GM03348 (cell line): ENCODE measurements at places on chromosomes 6 and 20.

DNA sequence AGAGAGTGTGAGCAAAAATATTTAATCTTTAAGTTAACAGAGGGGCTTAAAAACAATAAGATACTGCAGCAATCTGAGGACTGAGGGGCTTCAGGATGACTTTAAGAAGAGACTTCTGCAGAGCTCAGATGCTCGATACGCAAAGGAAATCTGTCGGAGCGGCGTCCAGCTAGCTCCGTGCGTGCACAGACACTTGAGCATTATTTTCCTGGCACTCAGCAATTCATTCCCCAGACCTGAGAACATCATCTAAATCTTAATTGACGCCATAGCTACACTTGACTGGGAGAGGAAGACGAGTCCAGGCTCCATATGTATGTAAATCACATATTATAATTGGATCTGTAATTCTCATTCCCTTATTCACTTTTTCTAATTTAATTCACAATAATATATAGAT lies 228.2 kb downstream of the SOD2 start:
- no peak for DNase-seq

GRCh38 chr6:72809746-72810379 lies 188.0 kb downstream of the KCNQ5 start:
- DNase-seq, result peak; percentile 6

DNA sequence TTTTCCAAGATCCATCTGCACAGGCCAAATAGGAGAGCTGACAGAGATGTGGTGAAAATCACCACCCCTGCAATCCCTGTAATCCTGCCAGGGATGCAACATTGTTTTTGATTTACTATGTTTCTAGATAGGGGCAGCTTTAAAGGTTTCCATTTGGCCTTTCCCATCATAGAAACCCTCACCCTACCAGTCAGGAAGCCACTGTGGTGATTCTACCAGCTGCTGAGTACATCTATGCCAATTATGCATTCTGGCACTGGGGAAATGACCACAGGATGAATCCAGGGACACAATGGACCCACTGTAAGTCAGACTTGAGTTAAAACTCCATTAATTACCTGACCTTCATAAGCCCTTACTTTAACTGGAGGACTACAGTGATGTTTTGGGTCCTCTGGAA lies 130.4 kb downstream of the TNFRSF21 start:
- DNase-seq, result no peak

GRCh38 chr6:150596439-150596838 lies 3.2 kb upstream of the PLEKHG1 start:
- DNase-seq, result no peak

DNA sequence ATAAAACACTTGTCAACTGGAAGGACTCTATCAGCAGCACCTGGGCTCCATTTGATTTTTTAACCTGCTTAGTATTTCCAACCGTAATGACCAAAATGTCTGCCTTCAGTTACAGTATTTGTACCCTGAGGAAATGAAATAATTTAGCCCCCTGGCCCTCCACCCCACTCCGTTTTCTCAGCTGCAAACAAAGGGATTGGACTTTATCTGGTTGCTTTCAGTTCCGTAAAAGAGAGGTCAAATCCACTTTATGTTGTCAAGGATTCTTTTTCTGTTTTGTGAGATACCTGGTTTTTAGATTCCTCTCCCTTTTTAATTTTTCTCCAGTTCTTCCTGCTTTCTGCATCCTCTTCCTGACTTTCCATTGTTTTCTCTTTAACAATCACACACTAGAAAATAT lies 64.4 kb upstream of the BMP2 start:
- DNase-seq, result no peak

DNA sequence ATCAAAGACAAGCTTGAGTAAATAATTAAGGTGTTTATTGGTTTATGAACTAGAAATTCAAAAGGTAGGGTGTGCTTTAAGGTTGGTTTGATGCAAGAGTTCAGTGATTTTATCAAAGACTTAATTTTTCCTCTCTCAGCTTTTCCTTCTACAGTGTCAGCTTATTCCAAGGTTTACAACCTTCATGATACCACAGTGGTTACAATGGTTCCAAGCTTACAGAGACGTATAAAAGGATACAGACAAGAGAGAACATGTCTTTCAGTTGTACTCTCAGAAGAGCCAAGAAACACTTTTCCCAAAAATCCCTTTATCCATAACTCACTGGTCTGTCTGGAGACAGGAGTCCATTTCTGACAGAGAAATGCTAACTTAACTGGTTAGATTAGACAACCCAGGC lies 93.5 kb upstream of the LOC128125822 start:
- DNase-seq, result no peak

DNA sequence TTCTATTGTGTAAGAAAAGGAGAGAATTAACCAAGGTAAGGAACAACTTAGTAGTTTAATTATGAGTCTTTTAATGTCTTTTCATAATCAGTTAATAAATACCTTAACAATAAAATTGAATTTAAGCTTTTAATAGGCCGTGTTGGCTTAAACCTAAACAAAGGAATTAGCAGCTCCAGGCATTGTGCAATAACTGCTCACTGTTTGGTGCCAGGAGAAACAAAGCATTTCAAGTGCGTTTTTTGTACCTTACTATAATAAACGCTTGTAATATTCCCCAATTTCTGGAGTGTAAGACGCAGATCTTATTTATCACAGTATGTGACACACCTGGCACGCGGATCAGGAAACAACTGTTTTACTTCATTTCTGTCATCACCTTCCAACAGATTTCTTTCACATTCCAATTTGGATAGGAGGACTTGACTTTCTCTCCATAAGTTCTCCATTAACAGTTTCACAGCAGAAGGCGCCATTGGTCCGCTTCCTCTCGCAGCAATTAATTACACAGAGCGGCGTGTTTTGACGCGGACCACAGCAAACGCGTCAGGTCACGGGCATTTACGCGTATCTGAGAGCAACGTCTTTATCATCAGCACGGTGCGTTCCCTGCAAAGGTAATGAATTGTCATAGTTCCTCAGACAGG lies 335.8 kb upstream of the NT5E start:
- peak; percentile 38 for DNase-seq

GRCh38 chr6:2396042-2396657 lies 150.7 kb upstream of the GMDS start:
- no peak for DNase-seq

GRCh38 chr6:143949535-143949934 lies 58.5 kb downstream of the PLAGL1 start:
- no peak for DNase-seq

DNA sequence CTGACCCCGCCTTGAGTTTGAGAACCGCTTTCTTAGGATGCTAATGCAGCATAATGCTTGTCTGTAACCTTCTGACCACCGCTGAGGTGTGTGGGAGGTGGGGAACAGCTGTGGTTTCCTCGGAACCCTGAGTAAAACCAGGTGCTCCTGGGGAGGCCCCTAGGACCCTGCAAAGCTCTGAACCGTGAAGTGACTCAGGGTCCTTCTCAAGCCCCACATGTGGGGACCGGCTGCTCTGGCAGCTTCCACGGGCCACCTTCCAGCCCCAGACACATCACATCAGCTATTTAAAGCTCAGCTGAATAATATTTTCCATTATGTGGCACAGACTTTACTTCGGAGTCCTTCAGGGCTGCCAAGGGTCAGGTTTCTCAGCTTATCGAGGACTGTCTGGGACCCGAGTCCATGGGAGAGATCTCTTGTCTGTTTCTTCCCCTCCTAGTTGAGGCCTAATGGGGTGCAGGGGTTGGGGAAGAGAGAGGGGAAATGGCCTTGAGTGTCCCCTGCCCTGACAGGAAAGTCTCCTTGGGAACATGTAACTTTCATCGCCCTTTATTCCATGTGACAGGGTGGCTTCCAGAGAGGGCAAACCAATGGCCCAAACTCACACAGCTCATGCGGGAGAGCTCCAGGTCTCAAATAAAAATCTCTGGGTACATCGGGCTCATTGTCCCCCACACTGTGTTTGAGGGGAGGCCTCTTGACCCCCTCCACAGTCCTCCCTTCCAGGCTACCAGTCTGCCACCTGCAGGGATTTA lies 186.1 kb upstream of the SLC24A3 start:
- no peak for DNase-seq

GRCh38 chr6:161257793-161258457 lies 15.9 kb downstream of the AGPAT4 start:
- peak; percentile 77 for DNase-seq

- no peak for DNase-seq
Measured at GRCh38 chr6:170445971-170446370, 107.1 kb downstream of the PSMB1 start.

DNA sequence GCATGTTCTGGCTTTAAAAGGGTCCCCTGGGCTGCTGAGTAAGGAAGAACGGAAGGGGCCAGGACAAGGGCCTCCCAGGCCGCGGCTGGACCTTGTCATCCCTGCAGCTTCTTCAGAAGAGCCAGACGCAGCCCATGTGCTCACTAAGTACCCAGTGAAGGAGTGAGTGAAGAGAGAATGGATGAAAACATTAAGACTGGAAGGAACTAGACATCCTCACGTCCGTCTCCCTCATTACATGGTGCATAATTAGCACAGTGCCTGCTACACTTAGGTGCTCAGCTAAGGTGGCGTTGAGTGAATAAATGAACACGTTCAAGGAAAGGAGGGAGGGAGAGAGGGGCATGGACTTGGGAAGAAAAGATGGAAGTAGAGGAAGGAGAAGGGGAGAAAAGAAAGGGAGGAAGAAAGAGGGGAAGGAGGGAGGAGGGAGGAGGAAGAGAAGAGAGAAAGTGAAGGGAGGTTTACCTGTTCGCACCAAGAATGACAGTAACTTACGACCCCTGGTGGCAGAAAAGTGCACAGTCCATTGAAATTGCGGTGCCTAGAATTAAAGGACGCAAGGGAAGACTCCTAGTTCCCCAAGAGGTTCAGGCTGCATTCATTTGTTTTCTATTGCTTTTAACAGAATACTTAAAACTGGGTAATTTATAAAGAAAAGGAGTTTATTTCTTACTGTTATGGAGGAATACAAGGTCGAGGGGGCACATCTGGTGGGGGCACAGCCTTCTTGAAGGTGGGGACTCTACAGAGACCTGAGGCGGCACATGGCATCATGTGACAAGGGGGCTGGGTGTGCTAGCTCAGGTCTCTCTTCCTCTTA lies 8.0 kb downstream of the TP53RK start:
- peak; percentile 51 for DNase-seq

- DNase-seq, result no peak
Measured at GRCh38 chr6:165580136-165580535, 82.9 kb downstream of the PDE10A start.

DNA sequence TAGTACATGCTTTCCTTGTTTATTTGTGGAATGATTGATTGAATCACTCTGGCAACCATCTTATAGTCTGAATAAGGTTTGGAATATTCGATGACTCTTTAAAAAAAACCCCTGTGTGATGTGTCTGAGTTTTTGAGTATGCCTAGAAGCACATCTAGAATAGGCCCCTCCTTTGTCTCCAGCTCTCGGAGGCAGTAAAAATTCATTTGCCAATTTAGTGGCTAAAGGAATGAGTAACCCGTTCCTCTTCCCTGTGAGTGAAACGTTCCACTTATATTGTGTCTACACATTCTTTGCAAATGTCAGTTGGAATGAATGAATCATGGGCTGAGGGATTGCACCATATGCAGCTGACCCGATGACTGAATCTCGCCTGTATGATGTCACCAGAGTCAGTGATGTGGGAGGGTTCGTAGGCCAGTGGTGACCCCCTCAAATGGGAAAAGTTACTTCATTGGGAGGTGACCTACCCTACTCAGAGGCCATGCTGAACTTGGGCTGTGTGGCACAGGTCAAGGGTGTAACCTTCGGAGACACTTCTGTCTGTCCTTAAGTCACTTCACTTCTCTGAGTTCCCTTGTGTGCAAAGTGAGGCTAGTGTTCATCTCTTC lies 21.6 kb downstream of the MOCS3 start:
- peak; percentile 92 for DNase-seq

- DNase-seq, result peak; percentile 41
Measured at GRCh38 chr6:167824591-167825331, 1.9 kb upstream of the AFDN start.

DNA sequence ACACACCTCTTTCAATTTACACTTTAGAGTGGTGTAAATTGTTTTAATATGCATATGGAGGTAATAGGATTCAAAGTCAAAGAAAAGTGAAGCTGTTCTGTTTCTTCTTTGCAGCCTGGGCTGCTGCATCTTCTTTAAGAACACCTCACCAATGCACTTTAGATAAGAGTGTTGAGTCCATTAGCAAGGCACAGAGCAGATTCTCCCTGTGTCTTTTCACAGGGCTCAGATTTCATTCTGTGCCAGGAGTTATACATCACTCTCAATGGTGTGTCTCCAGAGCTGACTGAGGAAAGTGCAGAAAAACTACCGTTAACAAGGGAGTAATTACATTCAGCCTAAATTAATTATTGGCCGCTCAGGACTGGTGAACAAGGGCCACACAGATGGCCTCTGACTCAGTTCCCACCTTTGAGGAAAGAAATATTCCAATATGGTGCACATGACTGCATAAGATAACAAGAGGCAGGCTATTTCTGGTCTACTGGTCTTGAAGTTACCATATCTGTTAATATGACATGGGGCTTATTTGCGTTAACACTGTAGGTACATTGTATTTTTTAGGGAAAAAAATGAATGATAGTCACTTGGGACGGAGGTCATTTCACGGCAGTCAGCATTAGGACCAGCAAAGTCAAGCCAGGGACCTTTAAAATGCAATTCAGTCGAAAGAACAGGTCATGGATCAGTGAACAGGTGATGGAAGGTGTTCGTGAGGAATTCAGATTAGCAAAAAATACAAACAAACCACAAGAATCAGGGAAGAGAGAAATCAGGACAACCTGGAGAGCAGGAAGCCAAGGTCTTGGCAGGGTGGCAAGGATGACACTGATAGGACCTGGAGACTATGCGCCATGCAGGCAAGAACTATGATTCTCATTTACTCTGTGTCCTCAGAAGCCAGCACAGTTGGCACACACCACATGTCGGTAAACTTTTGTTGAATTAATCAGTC lies 203.7 kb downstream of the TBX18 start:
- DNase-seq, result no peak

- no peak for DNase-seq
Measured at GRCh38 chr20:62741191-62741691, 32.6 kb downstream of the NTSR1 start.

GRCh38 chr6:141169419-141169818 lies 963.3 kb upstream of the GJE1 start:
- peak; percentile 80 for DNase-seq

- DNase-seq, result peak; percentile 86
Measured at GRCh38 chr6:16319813-16320532, 81.6 kb downstream of the GMPR start.

GRCh38 chr6:35096129-35096862 lies 44.8 kb downstream of the TCP11 start:
- DNase-seq, result peak; percentile 75

DNA sequence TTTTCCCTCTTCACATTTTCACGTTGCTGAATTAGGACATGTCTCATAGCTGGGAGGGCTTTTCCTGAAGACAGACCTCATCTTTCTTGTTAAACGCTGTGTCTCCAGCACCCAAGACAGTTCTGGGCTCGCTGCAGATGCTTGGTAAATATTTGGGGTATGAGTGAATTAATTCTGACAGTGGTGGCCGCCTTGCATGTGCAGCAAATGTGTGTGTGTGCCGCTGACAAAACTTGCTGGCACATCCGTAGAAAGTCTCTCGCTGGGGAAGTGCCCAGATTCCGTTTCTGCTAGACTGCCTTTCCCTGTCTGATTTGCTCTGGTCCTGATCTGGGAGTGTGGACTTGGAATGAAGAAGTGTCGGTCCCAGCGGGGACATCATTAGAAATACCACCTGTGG lies 48.2 kb upstream of the ZNFX1 start:
- peak; percentile 72 for DNase-seq
